ENCODE measurements at places on chromosomes 12 and 14. TPM values are rescaled to one million over a fixed set of nuclear protein-coding genes. Genes with fewer than 3 reads are reported as not detected.
A peak's percentile ranks its signal among the peaks of the same experiment; 100 is the strongest.

KLRC2 gene
- total RNA-seq = not detected

HOXC12 gene
- not detected for total RNA-seq

NEUROD4 gene
- total RNA-seq = not detected

SOAT2 gene
- total RNA-seq = 0.22 TPM

PIGH gene
- total RNA-seq = 32.8 TPM

C14orf39 gene
- total RNA-seq = not detected

DNA sequence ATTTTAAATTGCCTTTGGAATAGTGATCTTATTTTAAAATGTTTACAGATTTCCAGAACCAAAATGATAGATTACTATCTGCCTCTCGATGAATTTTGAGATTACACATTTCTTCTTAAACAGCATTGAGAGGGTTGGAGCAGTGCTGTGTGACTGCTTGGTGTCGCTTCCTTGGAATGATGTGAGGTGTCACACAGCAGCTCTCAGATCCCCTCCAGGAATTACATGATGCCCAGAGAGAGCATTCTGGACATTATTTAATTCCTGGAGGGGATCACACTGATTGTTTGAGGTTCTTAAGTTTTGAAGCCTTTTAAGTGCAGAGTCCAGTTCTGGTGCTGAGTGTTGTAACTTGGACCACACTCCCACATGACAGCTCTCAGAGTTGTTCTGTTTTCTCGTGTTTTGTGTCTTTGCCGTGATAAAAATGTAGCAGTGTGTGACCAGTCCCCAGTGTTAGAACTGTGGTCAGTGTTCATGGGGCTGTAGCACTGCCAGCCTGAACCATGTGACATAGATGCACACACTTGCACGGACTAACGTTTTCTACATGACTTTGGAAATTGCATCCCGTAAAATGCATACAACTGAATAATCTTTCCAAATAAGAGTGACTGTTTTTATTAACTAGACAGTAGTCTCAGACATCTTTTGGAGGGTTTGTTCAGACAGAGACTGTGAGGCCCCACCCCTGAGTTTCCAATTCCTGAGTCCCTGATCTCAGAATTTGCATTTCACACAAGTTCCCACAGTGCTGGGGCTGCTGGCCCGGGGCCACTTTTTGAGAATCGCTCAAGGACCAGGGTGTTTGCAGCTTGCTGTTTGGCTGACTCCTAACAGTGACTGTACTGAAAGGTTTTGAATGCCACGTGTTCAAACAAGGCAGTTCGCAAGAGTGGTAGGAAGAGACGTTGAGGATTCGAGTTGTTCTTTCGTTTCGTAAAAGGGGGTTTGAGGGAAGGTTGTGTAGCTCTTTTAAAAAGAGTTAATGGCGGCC lies 26.0 kb downstream of the XRCC3 start:
- peak; percentile 16 for DNase-seq

DNA sequence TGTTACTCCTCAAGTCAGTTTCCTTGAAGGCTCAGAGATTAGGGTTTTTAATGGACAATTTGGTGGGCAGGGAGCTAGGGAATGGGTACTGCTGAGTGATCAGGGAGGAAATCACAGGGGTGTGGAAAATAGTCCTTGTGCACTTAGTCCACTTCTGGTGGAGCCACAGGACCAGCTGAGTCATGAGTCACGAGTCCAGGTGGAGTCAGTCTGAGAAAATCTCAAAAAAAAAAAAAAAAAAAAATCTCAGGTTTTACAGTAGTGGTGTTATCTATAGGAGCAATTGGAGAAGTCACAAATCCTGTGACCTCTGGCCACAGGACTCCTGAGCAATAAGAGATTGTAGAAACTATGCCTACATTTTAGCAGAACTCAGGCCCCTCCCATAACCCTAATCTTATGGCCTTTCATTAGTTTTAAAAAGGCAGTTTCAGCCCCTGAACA lies 28.2 kb upstream of the AMN1 start:
- peak; percentile 75 for DNase-seq

DNA sequence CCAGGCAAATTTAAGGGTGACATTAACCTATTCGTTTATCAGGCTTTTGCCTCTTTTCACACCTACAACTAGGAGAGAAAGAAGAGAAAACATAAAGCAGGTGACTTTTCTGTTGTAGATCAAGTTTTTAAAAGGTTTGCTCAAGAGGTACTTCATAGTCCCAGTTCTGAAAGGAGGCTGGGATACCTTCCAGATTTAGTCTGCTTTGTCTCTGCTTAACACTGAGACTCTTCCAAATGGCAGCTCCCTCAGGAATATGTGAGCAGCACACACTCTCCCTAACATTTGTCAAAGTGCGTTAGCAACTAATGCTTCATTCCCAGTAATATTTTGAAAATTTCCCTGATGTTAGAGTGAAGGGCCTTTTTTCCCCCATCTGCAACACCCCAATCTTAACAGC lies 133.7 kb upstream of the RASSF8 start:
- no peak for DNase-seq

GRCh38 chr14:80105488-80105994 lies 105.8 kb downstream of the DIO2 start:
- DNase-seq = no peak

DNA sequence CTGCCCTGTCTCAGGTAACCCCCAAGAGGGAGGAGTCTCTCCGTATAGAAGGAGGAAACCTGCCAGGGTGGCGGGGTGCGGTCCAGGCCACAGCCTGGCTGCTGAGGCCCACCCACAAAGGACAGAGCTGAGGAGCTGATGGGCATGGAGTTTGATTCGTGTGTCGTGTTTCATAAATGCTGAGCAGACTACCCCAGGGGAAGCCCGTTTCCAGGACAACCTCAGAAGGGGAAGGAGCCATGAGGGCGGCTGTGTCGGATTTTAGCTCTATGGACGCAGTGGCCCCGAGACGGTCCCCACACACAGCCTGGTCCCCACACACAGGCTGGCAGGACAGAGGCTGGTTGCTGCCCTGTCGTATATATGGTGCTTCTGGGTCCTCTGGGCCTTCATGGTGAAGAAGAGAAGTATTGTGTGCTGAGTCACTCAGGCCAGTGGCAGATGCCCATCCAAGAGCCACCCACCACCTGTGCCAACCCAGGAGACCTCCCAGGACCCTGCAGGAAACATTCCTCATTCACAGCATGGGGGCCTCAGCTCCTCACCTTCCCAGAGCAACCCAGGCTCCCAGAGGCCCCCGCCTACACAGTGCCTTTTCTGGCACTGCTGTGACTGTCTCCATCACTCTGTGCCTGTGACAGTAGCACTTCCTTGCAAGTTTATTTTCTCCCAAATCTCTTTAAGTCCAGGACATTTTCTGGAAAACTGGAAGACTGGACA lies 63.1 kb upstream of the RIN3 start:
- no peak for DNase-seq

- DNase-seq = no peak
Observed at GRCh38 chr12:88650715-88651114, 70.4 kb upstream of the KITLG start.

GRCh38 chr14:60051721-60052221 lies 40.0 kb upstream of the PCNX4 start:
- DNase-seq = no peak
